ENCODE measurements at places on chromosomes 1 and 21.
A peak's percentile ranks its signal among the peaks of the same experiment; 100 is the strongest.

- DNase-seq, result peak; percentile 75
Observed at GRCh38 chr1:230768903-230769570, 21.8 kb downstream of the CAPN9 start.

GRCh38 chr1:212646588-212646987, 38.0 kb downstream of the ATF3 start:
- DNase-seq, result no peak

DNA sequence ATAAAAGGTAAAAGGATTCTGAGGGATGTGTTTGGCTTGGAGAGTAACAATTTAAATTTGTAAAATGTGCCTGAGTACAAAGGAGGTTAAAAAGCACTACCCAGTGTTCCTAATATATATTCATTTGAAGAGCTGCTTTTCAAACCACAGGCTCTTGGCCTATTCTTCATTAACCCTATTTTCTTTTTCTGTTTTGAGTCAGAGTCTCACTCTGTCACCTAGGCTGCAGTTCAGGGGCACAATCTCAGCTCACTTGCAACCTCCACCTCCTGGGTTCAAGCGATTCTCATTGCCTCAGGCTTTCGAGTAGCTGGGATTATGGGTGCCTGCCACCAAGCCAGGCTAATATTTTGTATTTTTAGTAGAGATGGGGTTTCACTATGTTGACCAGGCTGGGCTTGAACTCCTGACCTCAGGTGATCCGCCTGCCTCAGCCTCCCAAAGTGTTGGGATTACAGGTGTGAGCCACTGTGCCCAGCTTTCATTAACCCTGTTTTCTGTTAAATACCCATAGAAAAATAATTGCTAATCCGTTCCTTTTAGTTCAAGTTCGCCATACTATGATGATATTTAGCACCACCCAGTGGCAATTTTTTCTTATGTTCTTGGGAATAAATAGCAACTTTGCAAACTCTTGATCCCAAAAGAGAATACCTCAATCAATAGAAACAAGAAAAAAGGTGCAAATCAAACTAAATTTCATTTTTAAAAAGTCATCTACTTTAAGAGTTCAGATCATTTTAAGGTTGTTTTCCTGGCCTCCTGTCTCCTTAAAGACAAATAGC, 30.5 kb downstream of the ZBTB8OS start:
- DNase-seq, result peak; percentile 12

DNA sequence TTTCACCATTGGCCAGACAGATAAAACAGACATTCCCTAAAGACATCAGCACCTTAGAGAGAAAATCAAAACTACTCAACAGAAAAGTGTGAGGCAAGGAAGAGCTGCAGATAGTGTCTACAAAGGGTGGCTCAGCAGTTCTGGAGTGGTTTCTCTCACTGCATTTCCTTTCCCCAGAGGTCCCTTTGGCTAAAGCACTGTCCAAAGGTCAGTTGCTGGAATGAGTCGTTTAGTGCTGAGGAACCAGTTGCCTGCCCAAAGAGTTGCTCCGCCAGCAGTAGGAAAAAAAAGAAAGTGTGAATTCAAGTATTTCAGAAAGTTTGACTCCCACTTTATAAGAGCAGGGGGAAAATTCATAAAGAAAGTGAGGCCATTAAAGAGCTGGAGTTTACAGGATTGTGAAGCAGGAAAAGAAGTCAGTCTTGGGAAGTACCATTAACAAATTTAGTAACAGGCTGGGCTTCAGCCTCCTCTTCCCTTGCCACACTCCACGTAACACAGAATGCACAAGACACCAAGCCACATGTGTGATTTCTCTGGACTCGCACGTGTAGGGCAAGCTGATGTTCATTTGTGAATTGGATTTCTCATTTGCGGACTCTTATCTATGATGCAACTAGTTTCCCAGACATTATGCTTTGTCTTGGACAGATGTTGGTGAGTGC, 122.2 kb downstream of the RUNX1 start:
- no peak for DNase-seq

DNA sequence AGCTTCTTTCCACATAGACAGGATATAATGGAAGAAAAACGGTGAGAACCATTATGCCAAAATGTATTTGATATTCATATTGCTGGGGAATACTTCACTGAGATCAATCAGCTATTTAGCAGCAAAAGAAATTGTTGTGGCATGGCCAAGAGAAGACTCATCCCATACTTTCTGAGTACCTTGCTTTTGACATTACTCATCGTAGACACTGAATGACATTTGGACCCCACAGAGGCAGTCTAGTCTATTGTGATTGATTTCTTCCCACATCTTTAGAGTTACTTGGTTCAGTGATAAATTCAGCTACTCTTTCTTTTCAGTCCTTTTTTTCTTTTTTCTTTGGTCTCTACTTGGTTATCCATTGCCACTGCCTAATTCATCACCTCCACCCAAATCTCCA, 22.1 kb downstream of the ATP1B1 start:
- no peak for DNase-seq

DNA sequence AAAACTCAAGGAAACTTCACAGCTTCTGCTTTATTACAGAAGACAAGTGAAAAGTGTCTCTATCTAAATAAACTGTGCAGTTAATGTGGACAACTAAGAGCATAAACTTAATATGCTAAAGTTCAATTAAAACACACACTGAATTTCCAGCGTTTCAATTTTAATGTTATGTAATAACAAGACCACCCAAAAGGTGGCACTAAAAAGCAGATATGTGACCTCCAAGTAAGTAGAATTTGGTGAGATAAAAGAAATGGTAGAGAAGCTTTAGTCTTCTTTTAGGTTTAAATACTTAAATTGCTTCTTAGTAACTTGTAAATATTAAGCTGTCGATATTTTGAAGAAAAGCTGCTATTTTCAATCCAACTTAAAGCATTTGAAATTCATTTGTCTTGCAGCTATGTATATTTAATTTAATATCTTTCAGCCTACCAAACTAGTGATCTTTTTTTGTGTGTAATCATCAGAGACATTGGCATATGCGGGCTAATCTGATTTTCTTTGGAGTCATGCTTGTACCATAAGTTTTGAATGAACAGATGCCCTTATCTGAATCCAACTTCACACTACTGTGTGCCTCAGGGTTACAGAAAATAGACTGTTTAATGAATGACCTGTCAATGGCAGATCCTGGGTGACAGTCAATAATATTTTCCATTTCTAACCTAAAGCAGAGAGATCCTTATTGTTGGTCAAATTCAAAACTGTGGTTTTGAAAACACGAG, 36.5 kb upstream of the ADAMTS1 start:
- peak; percentile 6 for DNase-seq

GRCh38 chr1:50710099-50710498, 250.0 kb downstream of the FAF1 start:
- peak; percentile 75 for DNase-seq

- DNase-seq, result peak; percentile 2
Observed at GRCh38 chr1:57017200-57017599, 51.4 kb upstream of the C8B start.

DNA sequence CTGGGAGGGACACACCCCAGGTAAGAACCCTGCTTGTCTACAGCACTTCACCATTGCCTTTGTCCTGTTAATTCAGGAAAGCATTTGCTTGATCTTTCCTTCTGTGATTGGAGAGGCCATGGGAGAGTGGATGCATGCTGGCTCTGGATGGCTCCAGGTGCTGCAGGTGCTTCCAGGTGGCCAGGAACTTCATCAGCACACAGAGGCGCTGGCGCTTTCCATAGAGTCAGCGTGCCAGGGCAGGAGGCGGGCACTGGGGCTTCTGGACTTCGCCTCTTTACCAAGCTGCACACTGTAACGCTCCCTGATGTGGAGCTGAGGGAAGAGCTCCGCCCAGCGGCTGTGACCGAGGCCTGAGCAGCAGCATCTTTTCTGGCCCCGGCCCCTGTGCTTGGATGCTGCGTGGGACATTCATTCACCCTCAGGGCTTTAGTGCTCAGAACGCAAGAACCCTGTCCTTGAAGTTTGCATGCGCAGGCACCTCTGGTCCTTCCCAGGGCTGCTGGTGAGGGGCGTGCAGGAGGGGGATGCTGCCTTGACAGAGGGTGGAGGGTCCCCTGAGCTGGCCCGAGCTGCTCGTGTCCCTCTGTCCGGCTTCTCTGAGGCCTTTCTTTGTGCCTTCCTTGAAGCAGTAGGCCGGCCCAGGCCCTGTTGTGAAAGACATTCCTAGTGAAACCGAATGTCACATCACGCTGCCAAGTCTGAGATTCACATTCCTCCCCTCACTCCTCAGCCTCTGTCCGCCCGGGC, 1.6 kb upstream of the MX2 start:
- DNase-seq, result no peak

GRCh38 chr1:156664767-156665411, 12.3 kb downstream of the NES start:
- no peak for DNase-seq

DNA sequence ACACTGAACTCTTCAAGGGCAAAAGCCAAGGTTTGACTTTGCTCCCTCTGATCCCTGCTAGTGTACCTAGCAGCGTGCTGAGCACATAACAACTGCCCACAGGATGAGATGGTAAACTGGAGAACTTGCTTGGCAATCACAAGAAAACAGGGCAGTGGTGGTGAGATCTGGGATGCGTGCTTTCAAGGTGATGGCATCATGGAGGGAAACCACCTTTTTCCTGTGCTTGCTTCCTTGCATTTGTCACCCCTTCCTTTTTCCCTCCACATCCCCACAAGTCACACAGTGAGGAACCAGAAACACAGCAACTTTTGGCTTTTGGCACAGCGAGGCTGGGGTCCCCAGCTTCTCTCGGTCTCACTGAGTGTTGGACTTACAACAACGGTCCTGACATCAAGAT, 31.4 kb upstream of the BECN2 start:
- no peak for DNase-seq

DNA sequence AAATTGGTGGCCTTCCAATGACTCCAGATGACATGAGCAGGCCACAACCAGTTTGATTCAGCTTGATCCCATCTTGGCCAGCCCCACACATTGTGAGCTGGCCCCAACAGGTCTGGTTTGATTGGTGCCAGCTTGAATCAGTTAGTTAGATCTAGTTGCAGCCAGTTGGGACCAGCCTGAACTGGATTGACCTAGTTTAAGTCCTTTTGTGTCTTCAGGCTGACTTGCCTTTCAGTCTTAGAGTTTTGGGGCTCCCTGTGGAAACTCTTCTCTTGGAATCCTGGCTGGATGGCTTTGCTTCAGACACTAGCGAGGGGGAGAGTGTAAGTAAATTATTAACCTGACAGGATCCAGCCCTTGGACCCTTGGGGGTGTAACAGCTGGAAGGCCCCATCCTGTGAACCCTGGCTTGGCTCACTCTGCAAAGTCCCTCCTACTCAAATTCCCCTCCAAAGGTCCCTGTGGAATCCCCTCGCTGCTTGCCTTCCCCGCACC, 36.2 kb upstream of the POU3F1 start:
- no peak for DNase-seq

- peak; percentile 43 for DNase-seq
Observed at GRCh38 chr1:64624218-64624713, 120.6 kb upstream of the RAVER2 start.

GRCh38 chr1:8879922-8880676, 1.6 kb upstream of the ENO1 start:
- DNase-seq, result peak; percentile 87

- no peak for DNase-seq
Observed at GRCh38 chr21:42536601-42537000, 22.9 kb downstream of the SLC37A1 start.

DNA sequence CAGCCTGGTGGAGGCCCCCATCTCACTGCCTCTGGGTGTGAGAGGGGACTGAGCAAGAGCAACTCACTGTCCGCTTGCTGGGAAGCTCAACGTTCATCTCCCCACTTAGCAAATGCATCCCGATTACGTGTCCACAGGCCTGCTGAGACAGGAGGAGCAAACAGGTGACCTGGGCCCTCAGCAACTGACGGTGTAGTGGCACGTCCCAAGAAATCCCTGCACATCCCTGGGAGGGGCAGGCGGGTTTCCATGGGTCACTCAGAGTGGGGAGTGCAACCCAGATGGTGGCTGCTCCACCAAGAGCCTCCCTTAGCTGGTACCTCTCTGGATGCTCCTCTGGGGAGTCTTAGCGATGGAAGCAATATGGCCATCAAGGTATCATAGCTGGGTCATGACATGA, 229.4 kb downstream of the DYRK1A start:
- no peak for DNase-seq

DNA sequence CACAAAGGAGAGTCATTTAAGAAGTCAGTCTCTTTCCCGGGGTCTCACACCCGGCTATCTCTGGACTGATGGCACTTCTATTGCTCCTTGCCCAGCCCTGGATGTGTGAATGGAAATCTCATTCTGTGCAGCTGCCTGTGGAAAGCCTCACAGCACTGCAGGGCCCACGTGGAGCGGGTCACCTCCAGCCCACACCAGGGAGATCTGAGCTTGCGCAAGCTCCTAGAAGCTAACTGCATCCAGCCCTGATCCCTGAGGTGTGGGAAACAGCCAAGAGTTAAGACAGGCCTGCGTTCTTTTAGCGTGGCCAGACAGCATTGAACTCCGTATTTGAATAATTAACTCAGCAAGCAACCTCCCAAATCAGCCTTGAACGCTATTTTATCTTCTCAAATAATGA, 150.5 kb downstream of the LRIG2 start:
- no peak for DNase-seq

DNA sequence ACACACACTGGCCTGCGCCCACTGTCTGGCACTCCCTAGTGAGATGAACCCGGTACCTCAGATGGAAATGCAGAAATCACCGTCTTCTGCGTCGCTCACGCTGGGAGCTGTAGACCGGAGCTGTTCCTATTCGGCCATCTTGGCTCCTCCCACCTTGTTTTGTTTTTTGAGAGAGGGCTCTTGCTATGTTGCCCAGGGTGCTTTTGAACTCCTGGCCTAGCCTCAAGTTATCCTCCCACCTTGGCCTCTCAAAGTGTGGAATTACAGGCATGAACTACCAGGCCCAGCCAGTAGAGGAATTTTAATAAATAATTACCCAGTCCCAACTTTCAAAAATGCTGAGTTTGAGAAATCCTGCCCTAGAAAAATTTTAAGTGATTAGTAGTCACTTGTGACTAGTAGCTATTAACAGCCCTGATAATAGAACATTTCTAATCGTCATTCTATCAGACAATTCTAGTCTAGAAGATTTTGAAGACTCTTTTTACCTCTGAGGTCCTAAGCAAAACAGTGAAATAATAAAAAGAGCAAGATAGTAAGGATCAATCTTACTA, 30.9 kb upstream of the SLC35D1 start:
- DNase-seq, result no peak

DNA sequence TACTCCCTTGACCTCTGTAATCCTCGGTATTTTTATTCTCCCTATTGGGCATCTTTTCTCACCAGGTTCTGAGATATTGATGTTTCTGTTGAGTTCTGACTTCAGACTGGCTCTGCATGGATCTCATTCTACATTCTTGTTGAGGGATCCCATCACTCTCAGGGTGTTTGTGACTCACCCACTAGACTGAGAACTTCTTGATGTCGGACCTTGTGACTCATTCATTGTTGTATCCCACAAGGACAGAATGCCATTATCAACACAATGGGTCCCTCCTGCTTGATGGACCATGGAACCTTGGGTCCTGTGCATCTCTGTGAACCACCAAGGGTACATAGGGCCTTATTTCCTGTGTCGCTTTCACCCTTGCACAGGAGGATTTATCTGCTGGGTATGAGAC, 174.1 kb downstream of the PBX1 start:
- peak; percentile 69 for DNase-seq

- DNase-seq, result no peak
Observed at GRCh38 chr21:45002381-45003204, 62.8 kb downstream of the SLX9 start.

All from epithelial cell of esophagus (primary cell).